Activated CD8-positive, alpha-beta memory T cell treated with anti-CD3 and anti-CD28 coated beads for 24 hours (primary cell): ENCODE measurements at places on chromosomes 7 and 10.
A peak's percentile ranks its signal among the peaks of the same experiment; 100 is the strongest.

DNA sequence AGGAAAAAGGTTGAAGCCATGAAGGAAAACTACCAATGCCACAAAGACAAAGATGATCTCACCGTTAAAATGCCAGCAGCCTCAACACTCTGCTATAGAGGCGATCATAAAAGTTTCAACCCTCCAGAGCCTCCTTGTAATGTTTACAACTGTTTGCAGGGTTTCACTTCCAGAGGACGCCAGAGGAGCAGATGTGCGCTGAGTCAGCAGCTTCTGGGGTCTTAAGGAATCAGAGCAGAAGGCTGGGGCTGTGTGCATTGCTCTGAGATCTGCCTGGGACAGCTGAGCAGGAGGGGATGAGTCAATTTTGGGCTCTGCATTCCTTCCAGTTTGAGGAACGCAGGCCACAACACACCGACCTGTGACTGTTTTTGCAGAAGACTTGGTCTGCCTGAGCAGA lies 98.3 kb downstream of the TMEM130 start:
- DNase-seq = no peak

- DNase-seq = no peak
Observed at GRCh38 chr10:120557311-120557710, 100.3 kb downstream of the PLPP4 start.

DNA sequence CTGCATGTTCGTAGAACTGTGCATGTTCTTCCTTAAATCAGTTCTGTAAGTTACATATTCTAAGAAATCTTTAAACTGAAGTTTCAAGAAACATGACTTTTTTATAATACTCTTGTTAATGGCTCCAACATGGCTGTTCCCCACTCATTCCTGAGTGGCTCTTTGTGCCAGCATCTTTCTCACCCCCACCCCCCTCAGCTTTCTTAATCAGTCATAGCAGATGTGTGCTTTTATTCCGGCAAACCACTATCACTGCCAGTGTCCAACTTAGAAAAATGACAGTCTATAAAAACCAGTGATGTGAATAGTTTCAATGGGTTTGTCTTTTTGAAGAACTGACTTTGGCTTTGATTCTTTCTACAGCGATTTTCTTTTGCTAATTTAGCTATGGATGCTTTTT lies 37.6 kb downstream of the PITRM1 start:
- DNase-seq = no peak

- no peak for DNase-seq
Observed at GRCh38 chr10:110893559-110894179, 21.9 kb downstream of the PDCD4 start.

DNA sequence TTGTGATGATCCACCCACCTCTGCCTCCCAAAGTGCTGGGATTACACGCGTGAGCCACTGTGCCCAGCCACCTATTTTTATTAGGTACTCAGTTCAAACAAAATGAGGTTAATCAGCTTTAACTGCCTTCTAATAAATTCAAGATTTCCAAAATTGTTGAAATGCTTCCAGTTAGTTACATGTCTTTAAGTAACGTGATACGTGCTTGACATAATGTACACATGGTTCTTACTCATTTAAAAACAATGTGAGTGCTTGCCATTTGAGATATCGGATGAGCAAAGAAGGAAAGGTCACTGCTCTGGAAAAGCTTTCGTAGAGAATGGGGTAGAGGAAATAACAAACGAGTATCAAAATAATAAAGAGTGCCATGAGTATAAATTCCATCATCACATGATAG lies 83.6 kb downstream of the KMT2E start:
- DNase-seq = no peak

GRCh38 chr7:102454468-102454867 lies 10.2 kb downstream of the ALKBH4 start:
- no peak for DNase-seq

DNA sequence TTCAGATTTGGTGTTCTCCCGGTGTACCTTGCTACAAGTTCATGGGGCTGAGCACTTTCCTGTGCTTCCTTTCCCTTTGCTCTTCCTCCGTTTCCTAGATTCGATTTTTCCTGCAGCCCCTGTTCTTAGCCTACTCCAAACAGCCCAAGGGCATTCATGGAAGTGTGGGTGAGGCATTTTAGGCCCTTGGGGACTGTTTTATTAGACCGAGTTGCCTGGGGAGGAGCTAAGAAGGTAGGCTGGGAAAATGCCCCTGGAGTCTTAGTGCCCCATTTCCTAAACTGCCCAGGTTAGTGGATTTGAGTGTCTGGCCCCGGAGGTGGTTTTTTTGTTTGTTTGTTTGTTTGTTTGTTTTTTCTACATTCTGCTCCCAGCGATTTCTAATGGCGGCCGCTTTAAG lies 1.8 kb downstream of the LRMDA start:
- no peak for DNase-seq

- no peak for DNase-seq
Observed at GRCh38 chr7:153943457-153943856, 108.7 kb upstream of the DPP6 start.

GRCh38 chr7:155191901-155192478 lies 105.7 kb upstream of the INSIG1 start:
- peak; percentile 41 for DNase-seq

DNA sequence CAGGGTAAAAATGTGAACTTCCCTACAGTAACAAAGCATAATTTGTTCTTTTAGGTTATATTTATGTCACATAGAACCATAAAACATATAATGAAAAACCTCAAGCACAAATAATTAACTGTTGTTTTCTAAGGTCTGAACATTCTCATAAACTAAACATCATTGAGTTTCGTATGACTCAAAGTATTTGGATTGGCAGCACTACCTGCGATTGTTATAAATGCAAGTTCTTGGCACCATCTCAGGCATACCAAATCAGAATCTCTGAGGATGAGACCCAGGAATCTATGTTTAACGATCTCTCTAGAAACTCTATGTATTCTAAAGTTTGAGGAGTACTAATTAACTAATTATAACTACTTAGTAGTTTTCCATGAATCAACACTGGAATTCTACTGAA lies 22.5 kb downstream of the ORC5 start:
- no peak for DNase-seq

- no peak for DNase-seq
Observed at GRCh38 chr10:68856352-68856751, 29.0 kb downstream of the STOX1 start.

GRCh38 chr7:25263337-25263736 lies 35.1 kb upstream of the NPVF start:
- no peak for DNase-seq

GRCh38 chr7:97506728-97507127 lies 225.2 kb upstream of the TAC1 start:
- no peak for DNase-seq

DNA sequence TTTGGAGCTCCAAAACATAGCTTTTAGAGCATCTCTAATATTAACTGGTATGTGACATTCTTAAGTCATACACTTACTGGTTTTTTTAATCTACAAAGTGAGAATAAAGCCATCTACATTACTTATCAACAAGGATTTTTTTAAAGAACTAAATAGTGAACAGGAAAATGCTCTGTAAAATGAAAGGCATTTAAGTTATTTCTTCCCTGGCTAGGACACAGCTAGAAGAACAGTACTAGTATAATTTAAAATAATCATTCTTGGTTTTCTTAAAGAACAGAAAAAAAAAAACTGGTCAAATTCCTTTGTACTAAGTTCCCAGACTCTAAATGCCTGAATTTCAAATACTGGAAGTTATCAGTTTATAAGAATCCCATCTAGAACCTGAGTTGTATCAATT lies 139.5 kb downstream of the SRPK2 start:
- no peak for DNase-seq

DNA sequence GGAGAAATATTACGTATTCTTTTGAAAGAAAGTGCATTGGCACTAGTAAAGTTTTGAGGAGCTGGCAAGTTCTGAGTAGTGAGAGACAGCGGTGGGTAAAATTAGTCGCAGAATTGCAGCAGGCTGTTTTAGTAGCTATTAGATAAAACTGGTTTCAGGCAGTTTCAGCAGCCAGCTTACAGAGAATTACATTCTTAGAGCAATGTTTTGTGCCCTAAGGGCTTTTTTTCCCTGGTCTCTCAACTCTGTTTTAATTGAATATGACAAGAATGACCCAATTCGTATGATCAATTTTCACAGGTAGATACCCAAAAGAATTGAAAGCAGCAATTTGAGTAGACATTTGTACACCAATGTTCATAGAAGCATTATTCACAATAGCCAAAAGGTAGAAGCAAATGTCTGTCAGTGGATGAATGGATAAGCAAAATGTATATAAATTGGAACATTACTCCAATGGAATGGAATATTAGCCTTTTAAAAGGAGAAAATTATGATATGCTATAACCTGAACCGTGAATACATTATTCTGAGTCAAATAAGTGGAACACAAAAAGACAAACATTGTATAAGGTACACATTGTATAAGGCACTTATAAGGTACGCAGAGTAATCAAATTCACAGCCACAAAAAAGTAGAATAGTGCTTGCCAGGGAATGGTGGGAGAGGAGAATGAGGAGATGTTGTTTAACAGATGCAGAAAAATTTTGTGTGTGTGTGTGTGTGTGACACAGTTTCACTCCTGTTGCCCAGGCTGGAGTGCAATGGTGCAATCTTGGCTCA lies 5.2 kb upstream of the KBTBD2 start:
- no peak for DNase-seq

- no peak for DNase-seq
Observed at GRCh38 chr10:102268375-102268888, 23.1 kb downstream of the GBF1 start.

GRCh38 chr7:99010281-99010680 lies 131.9 kb downstream of the TRRAP start:
- DNase-seq = no peak

GRCh38 chr10:91540733-91541132 lies 92.1 kb downstream of the PPP1R3C start:
- DNase-seq = no peak

GRCh38 chr10:59177031-59177797 lies 771 bp downstream of the PHYHIPL start:
- no peak for DNase-seq

DNA sequence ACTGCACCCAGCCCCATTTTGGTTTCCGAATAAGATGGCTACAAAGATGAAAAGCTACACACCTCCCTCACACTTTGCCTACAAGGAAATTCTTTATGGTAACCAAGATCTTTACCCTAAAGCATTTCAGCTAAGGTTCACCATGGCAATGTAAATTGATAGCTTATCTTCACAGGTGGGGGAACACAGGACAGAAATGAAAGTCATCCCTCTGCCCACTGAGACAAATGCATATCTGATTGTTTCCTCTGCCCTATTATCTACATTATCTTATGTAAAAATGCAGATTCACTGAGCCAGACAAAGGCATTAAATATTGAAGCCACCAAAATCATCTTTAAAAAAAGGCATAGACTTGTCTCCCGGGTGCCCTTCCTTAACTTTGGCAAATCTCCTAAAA lies 3.2 kb upstream of the TMEM139 start:
- DNase-seq = no peak

GRCh38 chr10:77325233-77325537 lies 312.4 kb downstream of the KCNMA1 start:
- no peak for DNase-seq

DNA sequence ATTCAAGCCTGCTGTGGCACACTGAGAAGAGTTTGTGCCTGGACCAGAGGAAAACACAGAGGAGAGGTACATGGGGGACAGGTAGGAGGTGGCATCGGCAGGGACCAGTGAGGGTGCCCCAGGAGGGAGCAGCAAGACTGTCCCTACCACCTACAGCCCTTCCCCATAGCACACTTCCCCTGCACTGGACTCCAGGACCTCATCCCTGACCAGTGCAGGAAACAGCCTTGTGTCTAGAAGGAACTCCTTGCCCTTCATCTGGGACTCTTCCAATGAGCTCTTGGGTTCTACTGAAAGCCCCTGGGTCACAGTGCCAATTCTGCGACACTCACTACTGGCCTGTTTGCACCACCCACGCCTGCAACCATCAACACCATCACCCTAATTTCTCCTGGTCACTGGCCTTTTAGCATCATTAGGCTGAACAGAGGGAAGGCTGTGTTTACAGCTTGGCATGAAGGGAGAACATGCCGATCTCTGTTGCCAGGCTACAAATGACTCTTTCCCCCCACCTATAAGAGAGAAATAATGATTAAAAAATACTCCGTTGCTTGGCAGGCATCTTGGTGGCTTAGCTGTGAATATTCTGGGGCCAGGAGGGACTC lies 371.9 kb upstream of the ZMIZ1 start:
- peak; percentile 15 for DNase-seq

GRCh38 chr7:148241700-148242293 lies 348.8 kb upstream of the C7orf33 start:
- no peak for DNase-seq

DNA sequence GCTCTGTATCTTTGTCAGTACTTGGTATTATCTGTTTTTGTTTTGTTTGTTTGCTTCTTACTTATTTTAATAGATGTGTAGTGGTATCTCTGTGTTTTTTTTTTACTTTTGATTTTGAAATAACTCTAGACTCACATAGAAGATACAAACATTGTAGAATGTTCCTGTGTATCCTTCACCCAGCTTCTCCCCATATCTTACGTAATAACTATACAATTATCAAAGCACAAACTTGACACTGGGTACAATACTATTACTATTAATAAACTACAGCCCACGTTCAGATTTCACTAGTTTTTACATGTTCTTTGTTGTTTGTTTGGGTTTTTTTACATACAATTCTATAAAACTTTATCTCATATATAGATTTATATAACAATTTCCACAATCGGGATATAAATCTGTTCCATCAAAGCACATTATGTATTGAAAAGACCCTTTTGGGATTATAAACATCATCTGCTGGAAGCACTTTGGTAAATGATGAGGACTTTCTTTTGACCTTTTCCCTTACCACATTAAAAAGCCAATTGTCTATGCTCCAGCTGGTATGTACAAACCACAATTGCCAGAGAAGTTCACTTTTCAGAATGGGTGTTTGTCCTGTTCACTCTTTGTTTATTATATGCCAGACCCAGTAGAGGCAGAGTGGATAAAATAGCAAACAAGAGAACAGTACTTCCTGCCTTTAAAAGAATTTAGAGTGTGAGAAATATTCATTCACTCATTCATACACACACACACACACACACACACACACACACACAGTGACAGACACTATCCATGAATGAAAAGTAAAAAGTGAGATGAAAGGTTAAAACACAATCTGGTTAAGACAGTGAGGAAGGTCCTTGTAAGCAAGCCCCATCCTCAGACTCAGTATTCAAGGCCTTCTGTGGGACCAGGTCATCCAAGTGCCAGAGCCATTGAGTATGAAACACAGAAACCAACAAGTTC lies 113.0 kb downstream of the SGMS1 start:
- DNase-seq = no peak

- DNase-seq = no peak
Observed at GRCh38 chr10:101030496-101031127, 317 bp downstream of the PDZD7 start.
